ENCODE measurements at places on chromosomes 4 and X.

DNA sequence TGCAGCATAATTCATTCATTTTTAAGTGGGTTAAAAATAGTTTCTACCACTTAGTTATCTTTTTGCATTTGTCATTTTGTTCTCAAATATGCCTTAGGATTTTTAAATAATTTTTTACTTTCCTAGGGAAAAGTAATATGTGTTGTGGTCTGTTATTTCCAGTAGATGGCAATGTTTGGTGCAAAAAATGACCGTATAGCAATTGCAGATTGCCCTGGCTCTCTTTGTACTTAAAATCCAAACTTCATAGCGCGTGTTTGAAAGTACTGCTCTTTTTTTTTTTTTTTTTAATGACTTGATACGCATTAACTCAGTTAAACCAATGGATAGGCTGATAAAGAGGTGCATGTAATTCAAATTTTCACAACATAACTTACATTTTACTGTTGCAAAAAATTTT lies 74.4 kb upstream of the RBMX start:
- peak; percentile 5 for DNase-seq

- no peak for DNase-seq
These were observed 24.7 kb downstream of the NAT8L start for GRCh38 chr4:2083826-2084160.

DNA sequence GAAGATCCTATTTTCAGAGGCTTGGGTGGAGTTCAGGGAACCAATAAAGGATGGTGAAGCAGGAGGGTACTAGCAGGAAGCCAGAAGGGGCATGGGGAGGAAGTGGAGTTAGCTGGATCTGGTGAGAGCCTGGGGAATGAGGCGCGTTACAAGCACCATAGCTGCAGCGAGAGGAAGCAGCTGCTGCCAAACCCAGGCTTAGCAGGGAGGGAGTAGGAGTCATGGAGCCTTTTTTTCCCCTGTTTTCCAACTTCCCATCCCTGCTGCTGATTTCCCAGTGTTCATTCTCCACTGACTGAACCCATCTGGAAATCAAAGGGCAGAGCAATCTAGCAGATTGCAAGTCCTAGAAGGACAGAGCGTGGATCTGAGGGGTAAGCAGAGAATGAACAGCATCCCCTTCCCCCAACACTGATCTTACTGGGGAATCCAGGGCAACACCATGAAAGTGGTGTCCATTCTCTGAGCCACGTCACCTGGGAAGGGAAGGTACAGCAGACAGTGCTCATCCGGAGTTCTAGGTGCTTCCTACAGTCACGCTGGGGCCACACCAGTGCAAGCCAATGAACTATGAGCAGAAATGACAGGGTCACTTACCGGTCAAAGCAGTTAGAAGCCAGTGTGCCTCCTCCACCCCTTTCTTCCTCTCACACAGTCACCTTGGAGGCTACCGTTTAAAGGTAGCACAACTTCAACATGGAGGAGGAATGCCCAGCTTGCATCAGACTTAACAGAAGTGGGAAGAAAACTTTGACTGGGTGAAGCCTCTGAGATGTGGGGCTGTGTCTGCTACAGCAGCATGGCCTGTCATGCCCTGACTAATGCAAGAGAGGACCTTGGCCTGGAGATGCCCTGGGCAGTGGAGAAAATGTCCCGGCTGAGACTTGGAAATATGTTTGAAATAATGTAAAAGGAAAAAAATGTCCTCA lies 36.7 kb downstream of the SMIM20 start:
- DNase-seq: no peak

DNA sequence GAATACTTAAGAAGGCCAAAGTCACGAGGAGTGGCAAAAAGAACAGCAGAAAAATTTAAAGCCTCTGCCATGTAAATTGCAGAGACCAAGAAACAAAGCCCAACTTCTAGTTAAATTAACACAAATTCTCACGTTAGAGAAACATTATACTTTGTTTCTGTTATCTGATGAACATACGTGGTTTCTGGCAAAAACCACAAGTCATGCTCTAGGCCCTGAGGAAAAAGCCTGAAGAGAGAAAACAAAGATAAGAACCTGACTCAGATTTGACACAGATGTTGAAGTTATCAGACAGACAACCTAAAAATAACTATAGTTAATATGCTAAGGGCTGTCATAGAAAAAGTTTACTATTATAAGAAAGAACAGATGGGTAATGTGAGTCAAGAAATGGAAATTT lies 149.1 kb upstream of the PCDH10 start:
- no peak for DNase-seq

GRCh38 chrX:130100180-130100579 lies 10.1 kb downstream of the ELF4 start:
- peak; percentile 42 for DNase-seq

DNA sequence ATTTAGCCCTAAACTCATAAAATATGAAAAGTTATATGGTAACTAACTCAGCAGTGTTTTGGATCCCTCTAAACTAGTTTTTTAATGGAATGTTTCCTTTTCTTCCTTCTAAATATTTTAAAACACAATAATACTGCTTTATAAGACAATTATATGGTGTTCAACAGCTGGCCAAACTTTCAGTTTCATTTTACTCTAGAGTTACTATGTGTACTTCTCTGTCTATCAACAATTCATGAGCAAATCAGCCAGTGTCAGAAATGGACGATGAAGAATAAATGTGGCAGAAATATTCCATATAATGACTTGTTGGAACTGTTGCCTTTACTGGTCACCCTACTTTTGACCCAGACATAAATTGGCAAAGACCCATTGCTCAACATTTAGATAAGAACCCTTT lies 64.8 kb upstream of the CXXC4 start:
- DNase-seq: no peak

- no peak for DNase-seq
These were observed 286.0 kb upstream of the RASGEF1B start for GRCh38 chr4:81757691-81758090.

GRCh38 chr4:123327846-123328429 lies 68.7 kb upstream of the SPRY1 start:
- no peak for DNase-seq

DNA sequence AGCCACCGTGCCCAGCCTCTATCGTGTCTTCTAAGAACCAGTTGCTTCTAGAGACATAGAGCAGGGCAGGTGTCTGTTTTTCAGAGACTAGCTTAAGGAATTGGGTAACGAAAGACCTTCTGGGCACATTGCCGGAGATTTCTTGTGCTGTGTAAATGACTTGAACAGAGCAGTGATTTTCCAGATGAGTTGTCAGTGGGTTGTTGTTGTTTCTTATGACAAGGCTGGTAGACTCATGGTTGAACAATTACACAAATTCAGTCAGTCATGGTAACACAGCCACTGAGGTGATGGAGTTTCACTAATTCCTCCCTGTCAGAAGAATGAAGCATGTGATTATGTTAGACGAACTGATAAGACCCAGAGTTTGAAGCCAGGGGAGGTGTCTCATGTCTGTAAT lies 20.5 kb upstream of the DDX3X start:
- no peak for DNase-seq

GRCh38 chrX:9458516-9459078 lies 6.3 kb upstream of the TBL1X start:
- no peak for DNase-seq

DNA sequence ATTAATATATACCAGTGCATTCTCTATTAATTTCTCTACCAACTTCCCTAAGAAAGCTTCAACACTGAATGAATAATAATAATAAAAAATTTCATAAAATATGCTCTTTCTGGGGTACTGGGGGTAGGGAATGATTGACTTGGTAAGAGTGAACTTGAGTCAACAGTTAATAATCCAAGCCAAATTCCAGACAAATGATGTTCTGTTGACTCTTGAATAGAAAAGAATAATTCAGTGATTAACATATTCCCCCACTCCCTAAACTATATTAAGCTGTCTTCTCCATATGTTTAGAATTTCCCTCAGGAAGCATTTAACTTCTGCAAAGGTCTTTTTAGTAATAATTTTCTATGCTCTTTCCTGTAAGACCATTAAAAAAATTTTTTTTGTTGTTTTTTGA lies 12.3 kb downstream of the PGRMC2 start:
- peak; percentile 37 for DNase-seq

GRCh38 chrX:96006281-96006680 lies 678.4 kb upstream of the DIAPH2 start:
- DNase-seq: no peak

DNA sequence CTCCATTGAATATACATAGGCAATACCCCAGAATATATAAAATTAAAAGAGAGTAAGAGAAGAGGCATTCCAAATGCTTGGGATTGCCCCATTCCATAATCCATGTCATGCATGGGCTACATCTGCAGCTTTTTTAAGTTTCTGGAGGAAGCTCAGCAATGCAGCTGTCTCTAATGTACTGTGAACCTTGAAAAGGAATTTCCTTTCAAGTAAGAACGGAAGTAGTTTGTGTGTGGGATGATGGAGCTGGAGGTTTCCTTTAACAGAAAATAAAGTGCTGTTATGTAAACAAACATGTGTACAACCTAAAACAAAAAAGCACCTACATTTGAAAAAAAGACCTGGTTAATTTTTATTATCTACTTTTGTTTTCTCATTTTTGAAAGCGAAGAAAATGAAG lies 303.5 kb downstream of the BMPR1B start:
- DNase-seq: peak; percentile 6

DNA sequence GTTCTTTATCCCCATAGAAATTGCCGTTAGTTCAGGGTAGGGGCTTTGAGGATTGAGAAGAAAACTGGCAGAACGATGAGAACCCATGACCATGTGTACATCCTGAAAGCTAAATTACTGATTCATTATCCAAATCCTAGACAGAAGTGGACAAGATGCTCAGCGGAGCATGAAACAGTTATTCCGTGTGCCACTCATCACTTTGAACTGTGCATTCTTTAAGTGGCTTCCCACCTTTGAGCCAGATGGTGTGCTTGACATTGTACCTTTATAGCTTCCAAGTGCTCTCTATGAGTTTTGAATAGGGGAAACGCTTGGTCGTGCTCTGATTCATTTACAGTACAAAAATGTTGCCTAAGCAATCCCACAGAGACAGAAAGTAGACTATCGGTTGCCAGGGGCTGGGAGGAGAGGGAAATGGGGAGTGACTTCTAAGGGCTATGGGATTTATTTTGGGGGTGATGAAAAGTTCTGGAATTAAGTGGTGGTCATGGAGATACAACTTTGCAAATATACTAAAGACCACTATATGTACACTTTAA lies 100.0 kb downstream of the DOCK11 start:
- DNase-seq: no peak

GRCh38 chr4:136706942-136707341 lies 825.4 kb downstream of the PCDH18 start:
- DNase-seq: no peak

DNA sequence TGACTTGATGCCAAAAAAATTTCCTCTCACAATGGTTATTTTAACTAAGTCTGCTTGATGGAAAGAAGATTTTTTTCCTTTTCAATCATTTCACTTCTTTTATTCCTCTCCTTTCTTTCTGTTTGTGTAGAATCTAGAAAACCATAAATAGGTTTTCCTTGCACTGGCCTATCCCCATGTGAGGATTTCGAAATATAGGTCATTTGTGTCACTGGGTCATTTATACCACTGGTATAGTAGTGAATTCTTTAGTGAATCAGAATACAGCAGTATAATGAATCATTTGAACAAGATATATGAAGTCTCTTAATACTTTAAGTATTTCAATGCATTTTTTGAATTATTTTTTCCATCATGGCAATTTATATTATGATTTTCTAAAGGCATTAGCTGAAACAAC lies 26.6 kb downstream of the PCDH7 start:
- DNase-seq: no peak

GRCh38 chr4:111027526-111027925 lies 404.6 kb upstream of the PITX2 start:
- peak; percentile 75 for DNase-seq

GRCh38 chr4:101230801-101231426 lies 116.4 kb downstream of the PPP3CA start:
- DNase-seq: no peak

DNA sequence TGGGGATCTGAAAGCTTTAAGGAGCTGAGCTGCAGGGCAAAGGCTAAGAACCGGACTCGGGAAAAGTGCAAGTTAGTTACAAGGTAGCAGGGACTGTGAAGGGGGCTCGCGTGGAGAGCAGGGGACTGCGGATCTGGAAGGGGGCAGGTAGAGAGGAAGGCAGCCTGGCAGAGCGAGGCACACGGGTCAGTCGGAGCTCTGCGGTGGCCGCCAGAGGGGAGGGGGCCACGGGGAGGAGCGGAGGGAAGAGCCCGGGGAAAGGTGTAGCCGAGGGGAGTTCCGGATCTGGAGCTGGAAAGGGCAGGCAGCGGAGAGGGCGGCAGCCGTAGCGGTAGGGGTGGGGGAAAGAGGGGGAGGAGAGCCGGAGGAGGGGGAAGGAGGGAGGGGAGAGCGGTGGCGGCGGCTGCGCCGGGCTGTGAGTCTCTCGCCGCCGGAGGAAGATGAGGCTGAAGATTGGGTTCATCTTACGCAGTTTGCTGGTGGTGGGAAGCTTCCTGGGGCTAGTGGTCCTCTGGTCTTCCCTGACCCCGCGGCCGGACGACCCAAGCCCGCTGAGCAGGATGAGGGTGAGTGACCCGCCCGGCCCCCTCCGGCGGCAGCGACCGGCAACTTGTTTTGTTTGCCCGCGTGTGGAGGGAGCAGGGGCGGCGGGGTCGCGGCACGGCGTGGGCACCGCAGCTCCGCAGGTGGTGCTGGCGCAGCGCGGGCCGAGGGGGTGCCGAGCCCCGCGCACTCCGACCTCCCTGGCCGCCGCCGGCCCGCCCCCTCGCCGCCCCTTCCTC lies at the start of gene GALNT7:
TSS of gene GALNT7 (plus strand) at position 416 of the 782 bp plus-strand sequence. CDS start at position 441, 25 bp downstream.
- no peak for DNase-seq

- no peak for DNase-seq
These were observed 221.9 kb upstream of the MBNL3 start for GRCh38 chrX:132710656-132711155.

GRCh38 chr4:66876946-66877345 lies 668.4 kb downstream of the CENPC start:
- no peak for DNase-seq

DNA sequence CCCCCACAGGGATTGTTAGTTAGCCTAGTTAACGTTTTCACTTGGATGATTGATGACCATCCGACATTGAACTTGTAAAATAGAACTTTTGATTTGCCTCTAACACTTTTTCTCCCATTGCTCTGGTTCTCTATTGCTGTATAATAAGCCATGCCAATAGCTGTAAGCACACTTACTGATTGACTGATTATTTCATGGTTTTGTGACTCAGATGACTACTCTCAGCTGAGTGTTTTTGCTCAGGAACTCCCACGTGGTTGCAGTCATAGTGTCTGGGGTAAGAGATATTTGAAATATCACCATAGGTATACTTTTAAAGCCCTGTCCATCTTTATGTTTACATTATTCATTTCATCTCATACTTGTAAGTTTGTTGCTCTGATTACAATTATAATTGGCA lies 1285.5 kb downstream of the STIM2 start:
- DNase-seq: no peak

GRCh38 chr4:48247142-48247877 lies 22.3 kb downstream of the TEC start:
- DNase-seq: peak; percentile 30

DNA sequence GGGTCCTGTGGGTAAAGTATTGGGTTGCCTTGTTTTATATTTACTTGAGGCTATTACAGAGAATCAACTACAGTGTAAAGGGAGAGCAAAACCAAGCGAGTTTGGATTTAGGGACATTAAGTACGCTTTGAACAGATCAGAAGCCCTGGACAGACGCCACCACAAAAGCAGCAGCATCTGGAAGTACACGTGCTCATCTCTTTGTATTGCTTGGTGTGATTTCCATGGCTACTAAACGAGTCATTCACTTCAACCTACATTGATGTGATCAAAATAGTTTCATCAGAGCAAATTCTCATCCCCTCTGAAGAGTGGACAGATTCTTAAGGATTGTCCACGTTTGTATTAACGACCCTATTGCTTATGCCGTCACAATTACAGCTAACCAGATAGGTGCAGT lies 85.1 kb downstream of the SORBS2 start:
- DNase-seq: no peak
